ENCODE measurements at places on chromosomes 2 and 18.

- DNase-seq = no peak
These were observed 343.6 kb downstream of the TDRD15 start for GRCh38 chr2:21467280-21467818.

GRCh38 chr2:195759877-195760276 is 102.9 kb downstream of the SLC39A10 start:
- no peak for DNase-seq

GRCh38 chr2:145488571-145488970 is 968.7 kb upstream of the ZEB2 start:
- no peak for DNase-seq

DNA sequence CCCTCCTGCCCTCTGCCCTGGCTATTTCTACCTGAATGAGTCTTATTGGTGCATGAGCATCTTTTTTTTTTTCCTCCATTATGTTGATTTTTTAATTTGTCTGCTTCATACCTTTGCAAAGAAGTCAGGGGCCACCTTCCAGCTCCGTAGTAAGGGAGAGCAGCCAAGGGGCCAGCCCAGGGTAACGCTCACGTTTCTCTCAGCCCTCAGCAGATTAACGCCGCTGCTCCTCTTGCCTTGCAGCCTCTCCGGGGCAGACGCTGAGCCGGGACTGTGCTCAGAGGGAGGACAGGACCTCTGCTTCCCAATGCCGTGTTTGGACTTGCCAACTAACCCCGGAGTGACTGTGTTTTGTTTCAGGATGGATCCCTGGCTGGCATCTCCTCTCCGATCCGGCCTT is 241.7 kb downstream of the ATAD2B start:
- DNase-seq = no peak

DNA sequence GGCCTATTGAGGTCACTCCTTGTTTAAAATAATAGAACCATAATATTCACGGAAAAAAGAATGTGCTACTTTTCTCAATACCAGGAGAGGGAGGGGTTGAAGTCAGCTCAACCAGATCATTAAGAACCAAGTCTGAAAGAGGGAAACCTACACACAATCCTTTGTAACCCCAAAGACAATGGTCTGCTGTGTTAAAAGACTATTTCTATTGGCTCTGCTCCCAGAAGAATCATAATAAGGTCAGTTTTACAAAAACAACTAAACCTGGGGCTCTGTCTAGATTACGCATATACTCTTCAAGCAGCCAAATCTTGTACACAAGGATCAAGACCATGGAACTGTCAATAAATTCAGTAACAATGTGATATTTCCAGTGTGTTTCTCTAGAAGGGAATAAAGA is 177.2 kb upstream of the CRIM1 start:
- DNase-seq = no peak

GRCh38 chr2:43631618-43632317 is 5.3 kb upstream of the PLEKHH2 start:
- no peak for DNase-seq

DNA sequence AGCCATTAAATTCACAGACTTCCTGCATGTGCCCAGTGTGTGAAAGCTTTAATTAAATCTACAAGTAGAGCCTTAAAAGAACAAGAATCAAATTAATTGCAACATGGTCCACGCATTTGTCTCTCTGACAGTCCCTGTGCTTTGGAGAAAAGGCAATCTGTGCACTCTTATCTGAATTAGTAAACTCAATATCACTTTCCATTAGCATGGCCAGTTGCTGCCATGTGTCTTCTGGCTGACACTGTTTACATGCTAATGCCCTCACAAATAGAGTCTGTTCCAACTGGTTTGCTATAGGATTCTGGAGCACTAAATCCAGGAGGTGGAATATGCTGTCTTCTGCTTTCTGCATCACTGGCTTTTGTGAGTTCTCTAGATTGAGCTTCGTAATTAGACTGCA is 434.5 kb upstream of the RAB12 start:
- DNase-seq = no peak

- DNase-seq = no peak
These were observed 265.4 kb downstream of the SS18 start for GRCh38 chr18:25825056-25825455.
